ENCODE measurements at places on chromosomes 6 and 20.

DNA sequence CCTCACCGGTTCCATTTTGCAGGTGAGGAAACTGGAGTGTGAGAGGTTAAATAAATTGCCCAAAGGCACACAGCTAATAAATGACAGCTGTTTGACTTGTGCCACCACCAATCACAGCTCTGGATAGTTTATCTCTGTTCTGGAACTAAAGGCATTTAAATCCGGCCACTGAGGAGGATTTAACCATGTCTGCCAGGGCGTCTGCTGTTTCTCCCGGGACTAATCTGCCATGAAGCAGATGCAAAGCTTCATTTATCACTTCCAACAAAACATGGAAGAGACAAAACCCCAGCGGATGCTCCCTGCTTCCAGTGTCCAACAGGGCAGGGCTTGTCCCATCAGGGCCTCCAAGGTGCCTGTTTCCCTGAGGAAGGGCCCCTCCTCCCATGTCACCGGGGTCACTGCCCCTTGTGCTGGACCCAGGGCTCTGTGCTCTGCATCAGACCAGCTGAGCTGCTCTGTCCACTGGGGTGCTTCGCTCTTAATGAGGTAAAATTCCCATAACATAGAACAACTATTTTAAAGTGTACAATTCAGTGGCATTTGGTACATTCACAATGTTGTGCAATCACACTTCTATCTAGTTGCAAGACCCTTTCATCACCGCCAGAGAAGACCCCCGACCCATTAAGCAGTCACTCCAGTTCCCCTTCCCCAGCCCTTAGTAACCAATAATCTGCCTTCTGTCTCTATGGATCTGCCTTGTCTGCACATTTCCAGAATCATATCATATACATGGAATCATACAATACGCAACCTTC lies 244.3 kb downstream of the PTPRT start:
- DNase-seq: no peak

DNA sequence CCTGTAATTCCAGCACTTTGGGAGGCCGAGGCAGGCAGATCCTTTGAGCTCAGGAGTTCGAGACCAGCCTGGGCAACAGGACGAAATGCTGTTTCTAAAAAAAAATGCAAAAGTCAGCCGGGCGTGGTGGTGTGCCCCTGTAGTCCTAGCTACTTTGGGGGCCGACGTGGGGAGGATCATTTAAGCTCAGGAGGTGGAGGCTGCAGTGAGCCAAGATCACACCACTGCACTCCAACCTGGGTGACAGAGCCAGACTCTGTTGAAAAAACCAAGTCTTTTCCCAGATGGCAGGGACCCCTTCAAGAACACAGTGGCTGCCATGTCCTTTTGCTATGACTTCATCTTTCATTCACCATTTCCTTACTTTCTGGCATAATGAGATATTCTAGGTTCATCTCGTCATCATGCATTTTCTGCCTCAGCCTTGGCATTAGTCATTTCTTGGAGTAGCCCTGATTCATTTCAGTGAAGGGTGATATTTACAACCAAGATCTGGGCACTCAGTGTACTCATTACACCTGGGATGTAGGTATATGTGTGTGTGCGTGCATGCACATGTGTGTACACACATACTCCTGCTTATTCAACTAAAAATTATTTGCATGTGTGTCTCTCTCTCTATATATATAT lies 61.4 kb upstream of the TOX2 start:
- no peak for DNase-seq

GRCh38 chr6:7827142-7827541 lies 83.4 kb downstream of the TXNDC5 start:
- no peak for DNase-seq

GRCh38 chr20:50138120-50138478 lies 15.4 kb downstream of the PEDS1 start:
- DNase-seq: no peak

GRCh38 chr6:129110690-129111343 lies 227.9 kb downstream of the LAMA2 start:
- no peak for DNase-seq

- DNase-seq: no peak
These were observed 87.1 kb upstream of the SULF2 start for GRCh38 chr20:47872341-47872740.

DNA sequence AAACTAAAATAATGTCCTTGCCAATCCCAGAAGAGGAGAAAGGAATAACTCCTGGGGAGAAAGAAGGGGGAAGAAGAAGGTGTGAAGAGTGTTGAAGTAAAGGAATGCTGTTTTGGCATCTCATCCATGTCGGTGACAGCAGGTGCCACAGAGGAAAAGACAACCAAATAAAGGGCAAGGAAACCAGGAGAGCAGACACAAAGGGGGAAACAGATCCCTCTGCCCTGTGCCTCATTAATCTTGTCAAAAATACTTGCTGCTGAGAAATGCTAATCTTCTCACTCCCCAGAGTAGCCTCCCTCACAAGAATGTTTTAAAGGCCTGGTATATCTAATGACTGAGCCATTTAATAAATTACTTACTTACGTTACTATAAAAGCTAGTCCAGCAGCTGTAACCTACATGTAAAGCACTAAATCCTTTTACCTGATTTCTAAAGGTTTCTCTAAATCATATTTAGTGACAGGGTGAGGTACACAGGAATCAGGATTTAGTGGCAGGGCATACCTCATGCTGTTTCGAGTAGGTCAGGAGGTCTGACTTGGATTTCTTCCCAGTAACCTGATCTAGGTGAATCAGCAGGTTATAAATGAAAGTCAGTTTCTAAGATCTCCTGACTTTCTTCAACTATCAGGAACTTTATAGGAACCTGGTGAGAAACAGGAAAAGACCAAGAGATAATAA lies 377.1 kb downstream of the CENPW start:
- no peak for DNase-seq

DNA sequence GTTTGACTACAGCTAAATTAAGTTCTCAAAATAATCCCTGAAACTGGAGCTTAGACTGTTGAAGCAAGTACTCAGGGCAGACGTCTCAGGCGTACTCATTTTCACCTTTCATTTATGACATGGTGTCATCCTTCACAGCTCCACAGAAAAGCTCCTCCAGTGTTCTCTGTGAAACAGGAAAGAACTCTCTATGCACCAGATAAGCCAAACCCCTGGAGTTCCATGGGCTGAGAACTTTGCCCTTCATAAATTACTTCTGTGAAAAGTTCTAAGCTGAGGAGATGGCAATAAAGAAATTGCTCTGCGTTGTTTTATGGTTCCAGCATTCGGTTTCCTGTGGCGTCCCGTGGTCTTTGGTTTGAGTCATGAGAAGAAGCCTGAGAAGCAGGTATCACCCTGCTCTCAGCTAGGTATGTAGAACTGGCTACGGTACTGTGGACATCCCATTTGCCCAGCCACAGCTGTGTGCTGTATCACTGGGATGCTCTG lies 20.2 kb upstream of the RREB1 start:
- DNase-seq: peak; percentile 62

GRCh38 chr6:34986845-34987246 lies 97.8 kb downstream of the ANKS1A start:
- peak; percentile 73 for DNase-seq

DNA sequence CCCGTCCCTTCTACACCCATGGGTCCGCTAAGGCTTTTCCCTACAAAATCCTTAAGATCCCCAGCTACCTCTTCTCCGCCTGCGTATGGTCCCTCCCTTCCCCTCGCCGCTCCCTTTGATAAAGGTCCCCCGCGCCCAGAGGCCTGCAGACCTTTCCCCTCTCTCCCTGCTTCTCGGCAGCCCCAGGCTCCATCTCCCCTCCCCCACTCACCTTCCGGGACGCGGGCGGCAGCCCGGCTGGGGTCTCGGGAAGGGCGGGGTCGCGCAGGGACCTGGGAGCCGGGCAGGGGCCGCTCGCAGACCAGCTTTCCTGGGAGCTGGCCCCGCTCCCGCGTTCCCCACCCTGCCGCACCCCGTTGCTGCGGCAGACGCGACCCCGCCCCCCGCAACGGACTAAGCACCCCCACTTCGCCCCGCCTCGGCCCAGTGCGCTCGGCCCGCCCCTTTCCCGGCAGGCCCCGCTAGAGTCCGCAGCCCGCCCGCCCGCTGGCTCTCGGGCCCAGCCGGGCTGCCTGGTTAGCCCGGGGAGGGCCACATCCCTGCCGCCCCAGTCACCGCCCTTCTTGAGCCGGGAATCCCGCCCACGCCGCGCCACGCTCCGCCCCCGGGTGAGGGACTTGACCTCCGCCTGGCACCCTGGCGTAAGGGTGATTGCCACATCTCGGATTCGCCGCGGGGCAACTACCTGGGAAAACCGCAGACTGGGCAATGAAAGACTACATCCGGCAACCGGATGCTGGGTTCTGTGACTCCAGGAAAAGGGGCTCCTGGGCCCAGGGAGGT lies at the start of gene FLOT1:
Gene FLOT1, minus strand, starts transcription at position 372 of the 783 bp plus-strand sequence. CDS start 498 bp downstream, outside the sequence.
- peak; percentile 88 for DNase-seq

DNA sequence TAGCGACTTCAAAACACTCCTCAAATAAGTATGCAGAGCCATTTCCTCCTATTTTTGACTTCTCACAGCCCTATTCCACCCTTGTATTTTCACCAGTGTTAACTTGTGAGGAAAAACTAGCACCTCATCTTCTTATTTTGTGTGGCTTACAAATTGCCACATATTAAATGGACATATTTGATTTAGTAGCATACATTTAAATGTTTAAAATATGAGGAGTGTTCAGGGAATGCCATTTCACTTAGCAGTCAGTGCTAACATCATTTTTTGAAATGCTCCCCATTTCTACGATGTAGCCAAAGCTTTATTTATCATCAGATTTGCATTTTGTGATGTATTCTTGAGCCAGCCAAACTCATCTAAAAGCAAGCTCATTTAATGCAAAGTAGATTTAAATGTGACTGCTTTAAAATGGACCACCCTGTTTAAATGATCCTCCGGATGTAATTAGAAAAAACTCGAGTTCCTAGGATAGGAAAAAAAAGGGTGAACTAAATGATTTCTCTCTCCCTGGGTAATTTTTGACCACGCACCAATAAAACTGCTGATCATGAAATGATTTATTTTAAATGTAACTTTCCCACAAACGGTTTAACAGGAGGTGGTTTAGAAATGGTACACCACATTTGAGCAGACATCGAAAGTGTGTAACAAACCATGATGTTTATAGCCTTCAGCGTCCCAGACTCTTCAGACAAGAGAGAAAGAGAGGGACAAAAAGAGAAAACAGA lies 172.6 kb downstream of the CD83 start:
- DNase-seq: no peak

DNA sequence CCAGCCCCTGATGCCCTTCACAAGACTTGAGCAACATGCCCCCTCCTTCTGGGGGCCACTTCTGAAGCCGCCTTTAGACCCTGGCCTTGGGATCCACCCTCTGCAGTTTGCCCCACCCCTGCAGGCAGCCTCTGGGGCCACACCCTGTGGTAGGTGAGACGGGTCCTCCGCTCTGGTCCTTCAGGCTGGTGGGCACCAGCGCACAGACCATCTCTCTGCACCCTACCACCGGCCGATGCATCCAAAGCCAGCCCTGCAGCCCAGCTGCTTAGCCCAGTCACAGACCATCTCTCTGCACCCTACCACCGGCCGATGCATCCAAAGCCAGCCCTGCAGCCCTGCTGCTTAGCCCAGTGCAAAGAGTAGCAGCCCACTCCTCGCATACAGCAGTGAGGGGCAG lies 159.3 kb upstream of the ECI2 start:
- no peak for DNase-seq

DNA sequence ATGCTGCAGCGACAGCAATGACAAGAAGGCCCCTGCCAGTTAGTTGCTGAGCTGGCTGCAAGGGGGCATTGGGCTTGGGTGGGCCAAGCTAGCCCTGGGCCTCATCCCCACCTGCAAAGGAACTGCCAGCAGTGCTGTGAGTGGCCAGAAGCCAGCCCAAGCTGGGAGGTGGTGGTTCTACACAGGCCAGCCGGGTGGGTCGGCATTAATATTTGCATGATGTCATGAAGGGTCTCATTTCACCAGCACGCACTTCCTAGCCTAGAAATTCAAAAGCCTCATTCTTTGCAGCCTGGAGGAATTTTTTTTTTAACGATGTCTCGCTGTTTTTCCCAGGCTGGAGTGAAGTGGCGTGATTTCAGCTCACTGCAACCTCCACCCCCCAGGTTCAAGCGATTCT lies 62.0 kb downstream of the IYD start:
- no peak for DNase-seq

DNA sequence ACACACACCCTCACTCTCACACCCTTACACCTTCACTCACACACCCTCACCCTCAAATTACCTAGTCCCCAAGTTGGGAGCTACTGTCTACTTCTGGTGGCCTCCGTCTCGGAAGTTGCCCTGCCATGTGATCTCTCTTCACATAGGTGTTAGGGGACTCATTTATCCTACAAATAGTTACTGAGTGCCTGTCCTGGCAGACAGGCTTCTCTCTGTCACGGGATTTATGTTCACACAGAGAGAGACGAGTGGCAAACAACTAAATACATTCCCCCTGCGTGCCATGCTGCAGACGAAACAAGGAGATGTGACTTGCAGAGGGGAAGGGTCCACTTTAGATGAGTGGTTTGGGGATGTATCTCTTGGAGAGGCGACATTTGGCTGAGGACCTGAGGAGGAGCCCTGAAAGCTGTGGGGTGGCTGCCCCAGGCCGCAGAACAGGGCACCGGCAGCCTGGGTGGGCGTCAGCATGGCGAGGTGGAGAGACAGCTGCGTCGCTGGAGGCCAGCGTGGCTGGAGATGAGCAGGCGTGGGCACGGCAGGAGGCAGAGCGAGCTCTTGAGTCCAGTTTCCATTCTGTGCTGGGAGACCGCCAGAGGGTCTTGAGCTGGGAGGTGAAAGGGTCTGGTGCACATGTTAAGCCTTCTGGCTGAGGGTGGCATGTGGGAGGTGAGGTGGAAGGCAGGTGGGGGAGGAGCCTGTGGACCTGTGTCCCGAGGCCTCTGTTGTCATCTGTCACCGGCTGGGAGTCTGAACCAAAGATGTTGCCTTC lies 17.2 kb downstream of the DYNLT1 start:
- DNase-seq: no peak

DNA sequence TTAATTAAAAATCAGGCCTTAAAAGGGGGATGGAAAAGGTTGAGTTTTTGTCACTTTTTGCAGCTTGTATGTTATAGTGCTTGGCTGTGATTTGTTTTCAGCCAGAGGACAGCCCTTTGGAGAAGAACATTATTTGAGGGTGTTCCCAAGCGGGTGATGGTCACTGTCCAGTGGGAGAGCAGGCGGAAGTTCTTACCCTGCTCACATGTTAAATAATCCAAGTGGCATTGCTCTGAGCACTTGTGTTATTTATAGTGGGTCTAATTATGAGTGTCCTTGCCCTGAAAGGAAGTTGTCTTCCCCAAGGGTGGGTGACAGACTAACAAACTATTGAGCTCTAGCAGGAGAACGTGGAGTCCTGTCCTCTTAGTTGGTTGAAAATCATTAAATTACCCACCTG lies 49.5 kb downstream of the DOK5 start:
- DNase-seq: no peak

- DNase-seq: no peak
These were observed 5.9 kb upstream of the NUP153 start for GRCh38 chr6:17712576-17712975.
